ENCODE measurements at places on chromosomes 7 and 10.
A peak's percentile ranks its signal among the peaks of the same experiment; 100 is the strongest.

GRCh38 chr10:117594722-117595121 is 52.2 kb downstream of the EMX2 start:
- no peak for DNase-seq

DNA sequence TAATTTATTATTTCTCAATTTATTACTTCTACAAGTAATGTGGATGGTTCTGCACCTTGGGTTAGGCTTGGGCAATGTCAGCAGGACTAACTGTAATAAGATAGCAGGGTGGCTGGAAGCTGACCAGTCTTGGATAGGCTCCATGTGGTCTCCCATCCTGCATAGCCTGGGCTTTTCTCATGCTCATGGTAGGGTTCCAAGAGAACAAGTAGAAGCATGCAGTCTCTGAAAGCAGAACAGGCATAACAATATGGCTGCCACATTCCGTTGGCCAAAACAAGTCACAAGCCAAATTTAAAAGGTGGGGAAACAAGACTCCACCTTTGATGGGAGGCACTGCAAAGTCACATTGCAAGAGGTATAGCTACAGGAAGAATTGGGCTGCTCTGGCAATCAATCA is 98.6 kb upstream of the MDFIC start:
- no peak for DNase-seq

- no peak for DNase-seq
These were observed 29.0 kb upstream of the KNDC1 start for GRCh38 chr10:133131053-133131452.

DNA sequence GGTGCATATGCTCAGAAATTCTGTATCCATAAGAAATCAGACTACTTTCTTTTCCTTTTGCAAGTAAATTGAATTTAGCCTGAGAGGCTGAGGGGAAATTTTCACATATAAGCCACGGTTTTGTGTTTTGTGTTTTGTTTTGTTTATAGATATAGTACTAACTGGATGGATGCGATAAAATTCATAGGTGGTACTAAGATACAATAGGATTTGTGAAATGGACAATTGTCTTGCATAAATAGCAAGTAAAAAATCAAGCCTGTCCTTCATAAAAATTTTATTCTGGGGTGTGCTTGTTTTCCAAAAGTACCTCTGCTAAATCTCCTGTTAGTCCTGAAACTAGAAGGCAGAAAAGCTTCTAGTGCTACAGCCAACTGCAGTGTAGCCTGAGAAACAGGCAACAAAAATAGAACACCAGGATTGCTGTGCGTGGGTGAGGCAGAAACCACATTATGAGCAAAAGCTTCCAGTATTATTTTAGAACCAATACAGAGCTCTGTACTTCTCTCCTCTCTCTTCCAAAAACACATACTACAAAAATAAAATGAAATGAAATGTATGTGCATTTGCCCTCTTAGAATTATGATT is 634 bp upstream of the HDAC9 start:
- no peak for DNase-seq

GRCh38 chr10:57898231-57898630 is 369.5 kb downstream of the IPMK start:
- DNase-seq = no peak

DNA sequence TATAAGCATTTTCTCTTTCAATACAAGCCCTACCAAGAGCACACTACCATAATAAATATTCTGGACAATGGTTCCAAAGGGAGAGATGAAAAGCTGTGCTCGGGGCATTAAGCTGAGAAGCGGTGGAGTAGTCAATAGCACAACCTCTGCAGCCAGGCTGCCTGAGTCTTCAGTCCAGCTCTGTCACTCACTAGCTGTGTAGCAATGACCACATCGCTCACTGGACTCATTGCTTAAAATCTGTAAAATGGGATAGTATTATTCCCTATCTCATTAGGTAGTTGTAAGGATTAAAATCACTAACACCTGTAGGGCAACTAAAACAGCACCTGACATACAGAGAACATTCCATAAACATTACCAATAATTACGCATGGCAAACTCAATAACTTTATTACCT is 199.9 kb upstream of the KLF14 start:
- no peak for DNase-seq

DNA sequence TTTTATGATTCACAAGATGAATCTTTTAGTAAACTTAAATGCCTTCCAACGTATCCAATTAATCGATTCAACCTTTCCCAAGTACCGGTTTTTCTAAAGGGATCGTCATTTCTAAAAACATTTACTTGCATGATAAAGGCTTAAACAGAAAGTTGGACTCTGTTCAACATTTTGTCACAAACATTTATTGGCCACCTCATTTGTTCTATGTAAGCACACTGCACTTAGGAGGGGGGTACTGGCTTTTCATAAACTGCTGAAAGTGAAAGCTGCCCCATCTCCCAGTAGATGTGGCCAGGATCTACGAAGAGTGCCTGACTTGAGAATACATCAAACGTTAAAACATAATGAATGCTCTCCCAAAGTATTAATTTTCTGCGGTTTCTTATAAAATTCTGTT is 37.3 kb upstream of the LAMB4 start:
- DNase-seq = peak; percentile 12

- no peak for DNase-seq
These were observed 144.5 kb downstream of the RNF216 start for GRCh38 chr7:5636914-5637313.

- DNase-seq = no peak
These were observed 80.5 kb upstream of the ETV1 start for GRCh38 chr7:14069961-14070360.

GRCh38 chr7:8037151-8037550 is 68.6 kb downstream of the GLCCI1 start:
- DNase-seq = no peak

DNA sequence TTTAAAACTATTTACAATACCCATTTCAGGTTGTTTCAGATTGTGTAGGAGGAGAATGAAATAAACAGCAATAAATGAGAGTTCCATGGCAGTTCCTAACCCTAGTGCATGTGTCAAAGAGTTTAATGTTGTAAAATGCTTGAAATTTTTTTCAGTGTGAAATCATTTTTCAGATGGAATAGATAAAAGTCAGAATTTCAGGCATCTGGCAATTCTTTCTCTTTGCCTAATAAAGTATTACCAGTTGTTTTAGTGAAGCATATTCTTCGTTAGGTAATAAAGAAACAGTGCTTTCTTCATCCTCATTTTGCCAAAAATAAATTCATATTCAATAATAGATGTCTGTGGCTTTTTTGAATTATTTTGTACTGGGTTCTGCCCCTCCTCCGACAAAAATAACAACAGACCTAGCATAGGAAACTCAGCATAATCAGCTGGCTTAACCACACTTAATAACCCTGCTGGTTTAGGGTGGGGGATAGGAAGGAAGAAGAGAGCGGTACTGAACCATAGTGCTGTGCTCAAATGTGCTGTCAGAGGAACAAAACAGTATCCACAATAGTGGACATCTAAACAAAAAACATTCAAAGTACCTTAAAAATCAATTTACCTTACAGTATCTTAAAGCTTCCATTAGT is 39.1 kb downstream of the MINDY3 start:
- no peak for DNase-seq

GRCh38 chr10:116665541-116666125 is 44.9 kb downstream of the PNLIPRP2 start:
- DNase-seq = no peak

GRCh38 chr10:30749385-30749784 is 119.8 kb upstream of the LYZL2 start:
- no peak for DNase-seq

- DNase-seq = no peak
These were observed 64.7 kb upstream of the JAZF1 start for GRCh38 chr7:28245123-28245878.

GRCh38 chr10:129942391-129942790 is 21.7 kb downstream of the EBF3 start:
- DNase-seq = no peak

DNA sequence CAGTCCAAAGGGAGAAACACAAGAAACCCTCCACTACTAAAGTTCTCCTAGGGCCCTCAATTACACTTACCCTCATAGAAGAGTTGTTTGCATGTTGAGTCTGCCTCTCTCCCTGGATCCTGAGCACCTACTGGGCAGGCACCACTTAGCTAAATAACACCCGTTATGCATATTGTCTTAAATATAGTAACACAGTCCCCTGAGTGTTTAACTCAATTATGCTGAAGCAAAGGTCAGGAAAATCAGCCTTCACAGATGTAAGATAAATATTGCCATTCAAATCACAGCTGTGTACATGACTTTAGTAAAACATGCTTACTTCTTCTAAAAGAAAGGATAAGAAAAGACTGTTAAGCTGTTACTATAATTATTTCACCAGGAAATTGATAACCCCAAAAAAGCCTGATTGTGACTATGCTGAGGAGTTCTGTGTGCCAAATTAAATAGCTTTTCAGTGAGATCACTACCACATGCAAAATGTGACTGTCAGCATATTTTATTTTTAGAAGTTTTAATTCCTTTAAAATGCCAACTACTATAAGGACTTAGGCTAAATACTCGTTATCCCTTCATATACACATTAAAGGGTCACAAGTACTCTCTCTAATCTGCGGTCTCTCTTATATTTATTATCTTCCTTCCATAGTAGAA is 733.9 kb upstream of the PHF14 start:
- DNase-seq = no peak

GRCh38 chr10:125208854-125209565 is 48.6 kb upstream of the CTBP2 start:
- no peak for DNase-seq

- DNase-seq = no peak
These were observed at the start of gene RAMP3 for GRCh38 chr7:45157653-45158401. Gene RAMP3, plus strand, starts transcription at chr7:45157791. Its CDS starts 38 bp downstream, at chr7:45157829.

GRCh38 chr10:125073996-125074395 is 86.4 kb downstream of the CTBP2 start:
- no peak for DNase-seq

DNA sequence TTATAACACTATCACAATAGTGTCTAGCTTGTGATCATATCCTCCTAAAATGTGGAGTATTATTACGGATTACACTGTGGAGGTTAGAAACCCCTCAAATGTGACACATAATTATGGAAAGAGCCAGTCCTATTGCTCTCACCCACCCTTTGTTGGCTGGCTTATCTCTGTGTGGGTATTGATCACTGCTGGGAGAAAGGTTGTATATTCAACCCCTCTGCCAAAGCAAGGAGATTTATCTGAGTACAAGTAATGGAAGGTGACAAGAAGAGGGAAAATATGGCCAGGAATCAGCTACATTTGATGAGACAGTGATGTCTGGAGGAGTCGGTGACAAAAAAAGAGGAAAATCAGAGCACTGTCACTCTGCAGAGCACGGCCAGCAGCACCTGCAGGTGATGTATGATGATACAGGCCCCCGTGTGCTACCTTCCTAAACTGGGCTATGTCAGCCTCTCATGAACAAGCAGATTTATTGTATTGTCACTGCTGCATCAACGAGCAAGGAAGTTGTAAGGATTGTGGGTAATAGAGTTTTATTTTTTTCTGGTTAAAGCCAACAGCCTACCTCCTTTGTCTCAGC is 235.3 kb downstream of the PHF14 start:
- no peak for DNase-seq

- DNase-seq = no peak
These were observed 187.9 kb downstream of the GATA3 start for GRCh38 chr10:8242295-8242872.

DNA sequence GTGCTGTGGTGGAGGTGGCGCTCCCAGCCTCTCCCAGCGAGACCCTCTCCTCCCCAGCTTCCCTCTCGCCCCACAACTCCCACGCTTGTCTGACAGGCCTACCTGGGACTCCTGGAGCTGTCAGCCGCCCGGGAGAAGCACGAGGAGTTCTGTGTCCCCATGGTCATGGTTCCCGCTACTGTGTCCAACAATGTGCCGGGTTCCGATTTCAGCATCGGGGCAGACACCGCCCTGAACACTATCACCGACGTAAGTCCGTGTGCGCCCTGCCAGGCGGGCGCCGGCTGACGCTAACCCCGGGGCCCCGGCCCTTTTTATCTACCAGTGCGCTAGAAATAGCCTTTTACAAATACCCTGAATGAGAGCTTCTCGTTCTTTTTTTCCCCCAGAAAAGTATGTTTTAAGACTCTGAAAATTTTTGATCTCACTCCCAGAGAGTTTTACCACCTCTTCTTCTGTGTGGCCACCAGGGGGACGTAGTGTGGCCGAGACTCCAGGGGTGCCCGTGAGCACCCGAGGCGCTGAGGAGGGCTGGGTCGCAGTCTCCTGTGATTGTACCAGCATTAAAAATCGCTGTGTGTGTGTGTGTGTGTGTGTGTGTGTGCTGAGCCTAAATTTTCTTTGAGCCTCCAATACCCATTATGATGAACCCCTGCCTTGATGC is 52.6 kb downstream of the PFKP start:
- no peak for DNase-seq

DNA sequence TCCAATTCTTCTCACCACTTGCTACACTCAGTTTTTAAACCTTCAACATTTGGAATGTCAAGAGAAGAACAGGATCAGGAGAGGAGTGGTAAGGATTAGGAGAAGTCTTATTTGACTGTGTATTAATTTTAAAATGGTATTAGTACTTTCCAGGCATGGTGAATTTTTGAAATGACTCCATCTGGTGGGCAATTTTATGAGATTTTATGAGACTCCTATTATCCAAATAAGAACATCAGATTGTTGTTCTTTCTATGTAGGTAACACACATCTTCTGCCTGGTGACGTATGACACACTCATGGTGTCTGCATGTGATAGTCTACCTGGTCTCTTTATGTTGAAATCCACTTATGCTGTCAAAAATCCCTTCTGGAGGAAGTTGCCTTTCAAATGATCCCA is 51.0 kb downstream of the SLC13A1 start:
- no peak for DNase-seq

- DNase-seq = no peak
These were observed 501.6 kb downstream of the PTPRN2 start for GRCh38 chr7:158085741-158086695.

DNA sequence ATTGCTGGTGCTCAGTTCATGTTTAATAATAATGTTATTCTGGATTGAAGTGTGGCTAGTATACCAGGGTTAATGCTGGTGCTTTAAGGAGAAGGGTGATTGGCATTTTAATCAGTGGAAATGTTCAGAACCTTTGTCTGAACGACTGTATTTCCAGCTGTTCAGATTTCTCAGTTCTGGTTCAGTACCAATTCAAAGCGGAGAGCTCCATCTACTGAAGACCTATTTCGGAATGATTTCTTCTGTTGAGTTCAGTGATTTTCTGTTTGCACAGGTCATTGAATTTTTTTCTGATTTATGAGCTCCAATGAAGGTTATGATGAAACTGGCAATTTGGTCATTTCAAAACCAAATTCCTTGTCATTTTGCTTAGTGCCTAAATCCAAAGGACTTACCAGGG is 160.1 kb downstream of the EXOC4 start:
- DNase-seq = no peak

DNA sequence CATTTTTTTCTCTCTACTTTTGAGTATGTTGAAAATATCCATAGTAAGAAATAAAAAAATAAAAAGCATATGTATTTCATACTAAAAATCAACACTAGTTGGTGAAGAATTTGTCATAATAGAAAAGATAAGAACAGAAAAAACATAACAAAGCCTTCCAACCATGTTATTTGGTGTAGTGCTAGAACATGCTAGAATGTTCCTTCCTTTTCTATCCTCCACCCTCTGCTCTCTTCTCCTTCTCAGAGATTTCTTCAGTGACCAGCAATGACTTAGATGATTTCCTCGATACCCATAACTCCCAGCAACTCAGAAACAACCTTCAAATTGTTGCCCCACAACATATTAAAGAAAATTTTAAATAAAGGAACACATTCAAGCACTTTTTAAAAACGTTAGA is 2.6 kb downstream of the ZC3HAV1 start:
- DNase-seq = no peak

- no peak for DNase-seq
These were observed 2.5 kb upstream of the ETV1 start for GRCh38 chr7:13991791-13992595.
